ENCODE measurements at places on chromosomes 6 and 20.
A peak's percentile ranks its signal among the peaks of the same experiment; 100 is the strongest.

DNA sequence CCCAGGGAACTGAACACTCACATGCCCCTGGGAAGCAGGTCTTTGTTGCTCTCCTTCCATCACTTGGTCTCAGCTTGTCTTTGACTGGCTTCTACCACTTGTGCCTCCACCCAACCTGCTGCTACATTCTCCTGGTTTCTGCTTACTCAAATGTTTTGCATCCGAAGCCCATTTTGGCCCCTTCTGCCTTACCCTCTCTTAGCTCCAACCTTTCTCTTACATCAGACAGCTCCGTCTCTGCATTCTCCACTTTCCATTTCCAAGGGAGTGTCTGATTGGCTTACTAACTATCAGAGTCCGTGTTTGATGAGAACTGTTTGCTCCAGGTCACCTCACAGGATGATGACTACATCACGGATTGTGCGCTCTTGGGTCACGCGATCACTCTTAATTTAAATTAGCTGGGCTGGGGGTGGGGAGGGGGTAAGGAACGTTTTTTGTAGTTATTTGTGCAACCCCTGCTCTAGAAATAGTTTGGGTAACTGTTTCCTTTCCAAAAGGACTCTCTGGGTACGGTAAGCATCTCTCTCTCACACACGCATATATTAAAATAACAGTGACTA, 844 bp upstream of the ABRACL start:
- no peak for DNase-seq

DNA sequence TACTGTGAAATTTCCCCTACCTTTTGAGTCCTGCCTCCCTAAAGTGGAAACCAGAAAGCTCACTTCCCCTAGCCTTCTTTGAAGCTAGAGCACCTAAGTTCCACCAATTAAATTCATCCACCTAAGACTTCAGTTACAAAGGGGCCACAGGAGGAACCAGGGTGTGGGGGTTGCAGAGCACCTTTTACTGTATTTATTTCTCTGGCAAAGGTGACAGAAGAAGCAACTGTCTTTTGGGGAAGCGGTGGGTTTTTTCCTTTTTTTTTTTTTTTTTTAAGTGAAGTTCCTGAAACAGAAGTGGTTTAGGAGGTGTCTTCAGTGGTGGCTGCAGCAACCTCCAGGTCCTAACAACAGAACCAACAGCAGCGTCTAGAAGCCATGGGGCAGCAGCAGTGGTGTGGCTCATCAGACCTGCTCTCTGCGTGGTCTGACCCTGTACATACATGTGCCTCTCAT, 13.1 kb downstream of the PSMB9 start:
- DNase-seq: no peak

GRCh38 chr6:42762426-42762859, 16.5 kb upstream of the TBCC start:
- no peak for DNase-seq

DNA sequence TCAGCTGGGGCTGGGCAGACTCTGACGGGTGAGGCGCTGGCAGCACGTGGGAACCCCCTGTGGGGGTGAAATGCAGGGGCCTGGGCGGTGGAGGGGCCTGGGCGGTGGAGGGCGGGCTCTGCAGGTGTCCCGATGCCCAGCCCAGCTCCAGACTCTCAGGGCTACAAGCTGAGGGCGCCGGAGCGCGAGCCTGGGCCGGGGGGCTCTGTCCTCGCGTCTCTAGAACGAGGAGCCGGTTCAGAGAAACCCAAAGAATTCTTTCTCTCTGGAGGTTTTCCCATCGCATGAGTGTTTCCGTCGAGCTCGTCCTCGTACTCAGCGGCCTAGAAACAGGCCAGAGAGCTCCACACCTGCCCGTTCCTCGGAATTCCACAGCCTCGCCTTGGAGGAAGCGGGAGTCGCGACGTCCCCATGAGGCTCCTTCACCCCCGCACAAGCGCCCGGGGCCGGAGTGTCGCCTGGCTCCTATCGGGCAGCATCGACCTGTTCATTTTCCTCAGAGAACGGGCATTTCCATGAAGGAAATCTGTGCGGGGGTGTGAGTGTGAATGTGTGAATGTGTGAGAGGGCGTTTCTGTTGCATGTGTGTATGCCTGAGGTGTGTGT, 76.9 kb downstream of the SMOC2 start:
- DNase-seq: no peak

DNA sequence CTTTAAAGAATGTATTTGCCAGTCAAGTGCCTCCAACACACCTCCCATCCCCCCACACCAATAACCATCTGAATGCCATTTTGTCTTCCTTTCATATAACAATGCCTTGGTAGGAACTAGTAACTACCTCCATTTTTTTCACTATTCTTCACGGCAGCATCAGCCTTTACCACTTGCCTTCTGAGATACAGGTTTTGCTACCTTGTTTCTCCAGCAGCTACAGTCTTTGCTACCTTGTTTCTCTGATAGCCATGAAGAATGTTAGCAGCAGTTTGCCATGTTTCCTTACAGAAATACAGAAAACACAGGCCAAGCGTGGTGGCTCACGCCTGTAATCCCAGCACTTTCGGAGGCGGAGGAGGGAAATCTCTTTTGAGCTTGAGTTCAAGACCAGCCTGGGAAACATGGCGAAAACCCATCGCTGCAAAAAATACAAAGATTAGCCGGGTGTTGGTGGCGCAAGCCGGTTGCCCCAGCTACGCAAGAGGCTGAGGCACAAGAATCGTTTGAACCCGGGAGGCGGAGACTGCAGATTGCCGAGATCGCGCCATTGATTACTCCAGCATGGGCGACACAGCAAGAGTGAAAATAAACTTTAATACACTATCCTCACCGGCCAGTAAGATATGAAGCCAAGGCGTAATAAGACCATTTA, 100.9 kb downstream of the HFE start:
- no peak for DNase-seq

DNA sequence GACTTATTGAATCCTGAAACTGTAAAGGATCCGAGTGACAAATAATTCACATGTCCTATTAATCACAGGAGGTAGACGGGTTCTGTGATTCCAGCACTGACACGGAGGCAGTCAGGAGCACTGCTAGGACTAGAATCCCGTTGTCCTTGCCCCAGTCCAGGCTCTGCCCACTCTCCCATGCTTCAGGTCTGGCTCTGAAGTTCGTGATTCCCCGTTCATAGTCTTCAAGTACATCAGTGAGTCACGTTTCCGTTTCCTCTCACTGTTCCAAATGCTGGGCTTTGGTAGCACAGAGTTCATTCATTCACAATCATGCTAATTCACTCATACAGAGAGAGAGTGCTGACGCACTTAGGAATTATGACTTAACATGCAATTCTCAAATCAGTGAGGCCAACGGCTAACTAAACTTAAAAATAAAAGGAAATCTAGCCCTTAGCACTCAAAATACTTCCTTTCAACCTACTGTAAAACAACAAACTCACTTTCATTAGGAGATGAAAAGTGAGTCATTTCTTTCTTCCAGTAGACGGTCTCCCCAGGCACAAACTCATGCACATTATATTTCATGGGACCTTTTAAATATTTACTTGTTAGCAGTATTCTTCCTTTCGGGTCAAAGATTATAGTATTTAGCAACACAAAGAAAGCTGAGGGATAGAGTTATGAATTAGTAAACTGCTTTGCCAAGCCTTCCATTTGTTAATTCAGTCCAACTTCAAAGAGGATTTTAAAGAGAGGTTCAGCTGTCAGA, 94.0 kb upstream of the NHSL1 start:
- peak; percentile 93 for DNase-seq

GRCh38 chr6:170505306-170505705, 47.8 kb downstream of the PSMB1 start:
- DNase-seq: no peak

- no peak for DNase-seq
Observed at GRCh38 chr6:143732536-143732935, 54.8 kb downstream of the PHACTR2 start.

- no peak for DNase-seq
Observed at GRCh38 chr6:160544802-160545201, 119.3 kb downstream of the LPA start.

GRCh38 chr6:141203902-141204575, 928.7 kb upstream of the GJE1 start:
- no peak for DNase-seq

- no peak for DNase-seq
Observed at GRCh38 chr20:38132156-38132909, 32.7 kb downstream of the TGM2 start.

DNA sequence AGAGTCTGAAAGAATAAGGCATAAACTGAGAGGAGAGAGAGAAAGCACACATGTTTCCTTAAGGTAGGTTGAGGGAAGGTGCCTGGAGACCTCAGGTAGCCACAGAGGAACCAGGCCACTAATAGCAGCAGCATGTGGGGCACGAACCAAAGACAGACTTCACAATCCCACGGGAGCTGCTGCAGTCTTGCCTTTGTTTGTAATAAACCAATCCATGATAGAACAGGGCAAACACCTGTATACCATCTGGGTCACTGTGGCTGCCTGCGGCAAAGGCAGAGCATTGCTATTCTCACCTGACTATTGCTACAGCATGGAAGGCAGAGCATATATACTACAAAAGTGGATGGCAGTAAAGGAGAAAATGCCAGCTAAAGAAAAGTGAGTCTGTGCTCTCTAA, 36.3 kb downstream of the HEBP2 start:
- no peak for DNase-seq
